AG08395 (cell line): ENCODE measurements at places on chromosomes 7 and 10.
A peak's percentile ranks its signal among the peaks of the same experiment; 100 is the strongest.

GRCh38 chr10:45428611-45429510, 54.8 kb downstream of the ALOX5 start:
- DNase-seq, result no peak

DNA sequence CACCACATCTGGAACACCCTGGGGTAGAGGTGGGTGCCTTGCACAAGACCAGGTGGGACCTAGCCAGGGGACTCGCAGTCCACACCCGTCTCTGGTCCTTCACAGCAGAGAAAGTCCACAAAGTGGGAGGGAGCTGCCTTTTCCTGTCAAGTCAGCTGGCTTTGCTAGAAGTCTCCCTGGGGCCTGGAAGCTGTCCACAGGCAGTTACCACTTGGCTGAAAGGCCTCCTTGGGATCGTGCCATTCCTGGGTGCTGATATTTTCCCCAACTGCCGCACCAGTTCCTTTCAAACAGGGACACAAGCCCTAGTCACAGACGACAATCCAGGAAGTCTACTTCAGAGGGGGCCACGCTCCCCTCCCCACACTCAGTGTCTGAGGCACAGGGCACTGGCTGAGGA, 75.4 kb downstream of the AFAP1L2 start:
- DNase-seq, result no peak

DNA sequence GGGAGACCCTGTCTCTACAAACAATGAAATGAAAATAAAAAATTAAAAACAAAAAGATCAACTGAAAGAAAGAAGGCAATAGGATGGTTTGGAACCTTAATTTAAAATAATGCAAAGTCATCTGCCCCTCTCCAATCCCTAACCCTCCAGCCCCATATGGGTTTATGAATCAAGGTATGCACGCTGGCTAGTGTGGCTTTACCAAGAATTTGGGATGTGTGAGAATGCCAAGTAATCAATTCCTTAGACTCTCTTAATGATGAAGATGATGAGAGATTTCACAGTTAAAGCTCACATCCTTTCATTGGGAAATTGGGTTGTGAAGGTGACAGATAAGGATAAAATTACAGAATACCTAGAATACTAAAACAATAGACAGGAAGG, 147.1 kb upstream of the AOAH start:
- DNase-seq, result no peak

DNA sequence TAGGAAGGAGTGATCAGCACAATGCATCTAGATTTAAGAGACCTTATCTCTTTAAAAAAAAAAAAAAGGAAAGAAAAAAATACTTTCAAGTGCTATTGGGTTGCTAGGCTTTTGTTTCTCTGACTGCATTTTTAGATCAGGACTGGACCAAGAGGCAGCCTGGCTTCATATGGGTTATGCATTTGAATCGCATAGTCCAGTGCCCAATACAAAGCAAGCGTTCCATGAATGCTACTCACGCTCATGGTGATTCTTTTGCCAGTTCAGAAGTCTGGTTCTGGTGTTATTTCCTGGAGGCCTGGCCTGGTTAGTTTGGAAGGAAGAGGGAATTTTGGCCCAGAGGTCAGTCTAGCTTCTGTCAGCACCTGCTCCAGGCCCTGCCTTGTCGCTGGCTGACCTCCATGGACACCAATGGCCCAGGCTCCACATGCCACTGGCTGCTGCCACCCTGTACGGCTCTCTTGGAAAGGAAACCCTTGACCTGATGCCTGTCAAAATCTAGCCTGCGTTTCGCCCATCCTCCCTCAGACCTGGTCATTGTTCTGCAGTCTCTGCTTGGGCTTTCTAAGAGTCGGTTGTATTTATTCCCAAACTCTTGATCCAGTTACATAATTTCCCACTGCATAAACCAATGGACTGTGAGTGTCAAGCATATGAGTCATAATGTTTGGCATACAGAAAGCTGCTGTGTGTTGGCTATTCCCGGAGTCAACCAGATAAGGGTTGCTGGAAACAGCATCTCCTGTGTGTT, 74.3 kb upstream of the MKX start:
- peak; percentile 86 for DNase-seq

DNA sequence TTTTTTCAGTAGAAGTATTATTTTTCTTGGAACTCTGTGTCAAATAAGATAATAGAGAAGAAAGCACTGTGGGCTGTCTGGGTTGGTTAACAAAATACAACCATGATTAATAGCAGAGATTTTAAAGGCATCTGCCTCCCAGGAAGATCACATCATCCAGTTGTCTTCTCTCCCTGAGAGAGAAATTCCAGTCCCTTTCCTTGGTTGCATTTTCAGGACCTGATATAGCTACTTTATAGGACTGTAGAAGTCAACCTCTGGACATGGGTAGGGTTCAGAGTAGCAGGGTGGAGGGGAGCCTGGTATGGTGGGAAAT, 309.9 kb upstream of the IGFBP3 start:
- no peak for DNase-seq

DNA sequence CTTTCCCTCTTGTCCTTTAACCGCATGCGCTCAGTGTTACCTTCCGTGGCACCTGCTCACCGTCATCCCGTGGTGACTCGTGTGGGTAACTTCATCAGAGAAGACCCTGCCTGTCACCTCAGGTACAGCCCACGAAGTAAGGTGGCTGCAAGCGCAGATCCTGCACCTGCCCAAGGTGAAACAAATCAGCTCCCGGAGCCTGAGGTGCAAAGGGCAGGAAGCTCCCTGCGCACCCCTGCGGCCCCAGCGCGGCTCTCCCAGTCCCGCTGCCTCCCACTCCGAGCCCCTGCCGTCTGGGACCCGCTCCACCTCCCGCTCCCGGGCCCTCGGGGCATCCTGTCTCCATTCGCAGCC, 110.9 kb upstream of the LANCL2 start:
- DNase-seq, result no peak

DNA sequence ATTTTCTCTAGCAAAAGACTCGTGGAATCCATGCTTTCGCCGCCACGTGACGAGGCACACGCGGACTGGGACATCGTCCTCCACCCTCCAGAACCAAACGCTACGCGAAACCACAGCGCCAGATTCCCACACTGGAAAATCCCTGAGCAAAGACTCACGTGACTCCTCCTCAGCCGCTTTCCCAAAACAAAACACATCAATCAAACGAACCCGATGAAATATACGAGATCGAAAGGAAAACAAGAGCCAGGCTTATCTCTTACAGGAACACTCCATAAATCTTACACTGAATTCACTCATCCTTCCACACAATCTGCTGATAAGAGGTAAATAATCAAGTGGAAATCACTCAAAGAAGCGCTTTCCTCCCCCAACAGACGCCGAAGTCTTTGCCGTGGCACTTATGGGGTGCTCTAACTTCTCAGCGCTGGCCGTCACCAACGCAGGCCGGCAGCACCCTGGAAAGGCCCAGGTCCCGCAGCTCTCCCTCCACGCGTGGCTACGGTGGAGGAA, 23.8 kb downstream of the DIP2C start:
- no peak for DNase-seq

GRCh38 chr10:121753726-121754476, 155.7 kb upstream of the FGFR2 start:
- peak; percentile 72 for DNase-seq

DNA sequence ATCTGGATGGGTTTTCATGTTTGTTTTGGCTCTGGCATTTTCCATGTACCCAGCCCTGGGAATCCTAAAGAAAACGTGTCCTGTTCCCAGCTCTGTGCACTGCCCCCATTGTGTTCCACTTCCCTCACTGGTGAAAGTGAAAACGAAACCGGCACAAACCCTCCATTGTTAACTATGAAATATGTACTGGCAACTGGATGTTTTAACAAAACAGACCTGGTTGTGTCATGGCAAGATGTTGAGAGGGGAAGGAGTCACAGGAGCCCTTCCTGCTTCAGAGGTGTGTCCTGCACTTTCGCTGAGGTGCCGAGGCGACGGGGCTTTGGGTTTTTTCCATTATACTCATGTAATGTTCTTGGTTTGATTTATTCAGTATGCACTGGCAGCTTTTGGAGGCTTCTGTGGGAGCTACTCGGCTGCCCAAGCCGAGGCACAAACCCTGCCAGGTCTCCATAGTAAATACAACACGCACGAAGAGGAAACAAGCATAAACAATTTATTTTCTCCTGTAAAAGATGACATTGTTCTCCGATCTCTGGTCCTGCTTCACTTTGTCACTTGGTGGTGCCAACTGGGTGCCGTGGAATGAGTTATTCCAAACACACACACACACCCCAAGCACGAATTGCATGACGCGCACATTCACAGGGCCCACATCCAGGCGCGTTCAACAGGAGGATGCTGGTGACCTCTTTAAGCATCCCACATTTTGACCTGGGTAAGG, 118.2 kb downstream of the CDK6 start:
- no peak for DNase-seq

DNA sequence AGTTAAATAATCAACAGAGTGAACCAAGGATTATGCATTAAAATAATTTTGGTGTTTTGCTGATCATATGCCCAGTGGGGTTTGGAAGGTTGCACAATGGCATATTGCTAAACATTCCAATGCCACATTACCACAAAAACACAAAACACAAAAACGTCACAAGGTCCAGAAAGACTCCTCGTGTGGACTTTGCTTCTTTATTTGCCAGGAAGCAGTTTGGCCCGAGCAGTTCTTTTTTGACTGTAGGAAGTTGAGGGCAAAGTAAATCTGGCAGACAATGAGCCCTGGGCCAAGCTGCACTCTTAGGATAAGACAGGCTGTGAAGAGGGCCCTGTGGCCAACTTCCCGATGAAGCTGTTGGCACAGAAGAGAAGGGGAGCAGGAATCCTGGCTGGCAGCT, 39.2 kb upstream of the SLC35B4 start:
- peak; percentile 57 for DNase-seq

DNA sequence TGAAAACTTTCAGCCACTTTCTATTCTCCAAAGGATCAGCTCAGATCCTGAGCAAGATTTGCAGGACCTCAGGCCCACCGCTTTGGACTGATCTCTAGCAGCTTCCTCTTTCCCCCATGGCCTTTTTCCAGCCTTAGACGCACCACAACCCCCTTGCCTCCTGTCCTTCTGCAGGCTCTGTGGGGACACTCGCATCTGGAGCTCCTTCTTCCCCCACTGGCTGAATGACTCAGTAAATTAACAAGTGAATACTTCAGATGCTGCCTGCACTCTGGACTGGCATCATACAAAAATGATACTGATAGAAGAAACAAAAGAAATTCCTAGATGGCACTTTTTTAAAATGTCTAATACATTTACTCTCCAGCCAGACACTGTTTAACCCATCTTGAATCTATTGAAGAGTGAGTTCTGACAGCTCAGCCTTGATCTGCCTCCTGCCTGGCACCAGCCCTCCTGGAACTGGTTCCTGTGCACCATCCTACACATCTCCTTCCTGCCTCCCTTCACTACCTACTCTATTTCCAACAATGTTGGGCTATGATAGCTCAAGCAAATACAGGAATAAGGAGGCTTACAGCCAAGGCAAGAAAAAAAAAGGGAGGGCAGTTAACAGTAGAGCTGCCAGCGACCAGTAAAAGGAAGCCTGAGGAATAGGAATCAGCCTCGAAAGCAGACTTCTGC, 3.3 kb downstream of the FRMPD2 start:
- DNase-seq, result no peak

DNA sequence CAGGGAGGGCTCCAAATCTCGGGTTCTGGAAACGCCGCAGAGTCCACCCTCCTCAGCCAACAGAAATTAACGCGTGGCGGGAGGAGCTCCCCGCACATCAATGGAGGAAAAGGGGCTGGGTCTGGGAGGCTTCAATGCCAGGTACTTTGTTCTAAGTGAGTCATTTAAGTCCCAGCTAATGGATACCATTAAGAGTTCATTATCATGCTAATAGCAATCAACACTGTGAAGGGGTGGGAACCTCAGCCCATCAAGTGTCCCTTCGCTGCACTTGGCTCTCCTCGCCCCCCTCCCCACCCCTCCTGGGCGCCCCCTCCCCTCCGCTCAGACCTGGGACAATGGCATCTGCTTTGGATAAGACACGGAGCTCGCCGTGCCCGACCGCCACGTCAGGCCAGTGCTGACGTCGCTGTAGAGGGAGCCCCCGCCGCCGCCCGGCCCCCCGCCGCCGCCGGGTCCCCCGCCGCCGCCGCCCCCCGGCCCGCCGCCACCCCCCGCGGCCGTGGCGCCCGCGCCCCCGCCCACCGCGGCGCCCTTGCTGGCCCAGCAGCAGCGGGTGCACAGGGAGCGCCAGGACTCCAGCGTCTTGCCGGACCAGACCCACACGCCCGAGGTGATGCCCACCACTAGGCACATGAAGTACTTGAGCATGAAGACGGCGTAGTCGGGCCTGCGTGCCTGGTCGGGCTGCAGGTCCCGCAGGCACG, 2.9 kb downstream of the FZD8 start:
- no peak for DNase-seq

- no peak for DNase-seq
Observed at GRCh38 chr7:82528577-82529310, 85.2 kb upstream of the CACNA2D1 start.

- no peak for DNase-seq
Observed at GRCh38 chr7:24706211-24707170, 50.8 kb downstream of the GSDME start.

DNA sequence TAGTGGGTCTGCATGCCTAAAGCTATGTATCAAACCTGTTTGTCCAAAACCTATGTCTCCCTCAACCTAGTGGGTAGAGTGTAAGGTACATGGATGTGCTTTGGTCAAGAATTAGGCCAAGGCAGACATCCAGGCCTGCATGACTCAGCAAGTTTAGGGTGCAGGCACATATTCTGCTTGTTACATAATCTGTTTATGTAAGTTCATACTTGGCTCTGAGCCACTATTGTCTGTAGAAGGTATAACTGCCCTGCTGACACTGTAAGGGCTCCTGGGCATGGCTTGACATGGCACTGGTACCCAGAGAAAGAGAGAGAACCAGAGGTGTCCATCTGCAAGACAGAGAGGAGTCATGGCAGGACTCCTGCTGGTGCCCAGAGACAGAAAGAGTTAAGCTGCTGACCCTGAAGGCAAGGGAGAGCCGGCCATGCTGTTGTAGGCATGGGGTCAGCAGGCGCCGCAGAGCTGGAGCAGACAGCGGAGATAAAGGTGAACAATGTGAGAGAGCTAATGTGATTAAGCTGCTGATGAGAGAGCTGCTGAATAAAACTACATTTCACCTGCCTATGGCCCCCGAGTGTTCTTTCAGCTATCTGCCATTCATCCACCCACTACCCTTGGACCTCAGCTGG, 118.5 kb upstream of the TMEM106B start:
- DNase-seq, result no peak

- no peak for DNase-seq
Observed at GRCh38 chr7:99128076-99128950, 15.6 kb downstream of the SMURF1 start.
